Kidney tubule cell (primary cell): ENCODE measurements at places on chromosomes 2 and 18.
A peak's percentile ranks its signal among the peaks of the same experiment; 100 is the strongest.

GRCh38 chr2:21282515-21282898, 158.7 kb downstream of the TDRD15 start:
- no peak for DNase-seq

DNA sequence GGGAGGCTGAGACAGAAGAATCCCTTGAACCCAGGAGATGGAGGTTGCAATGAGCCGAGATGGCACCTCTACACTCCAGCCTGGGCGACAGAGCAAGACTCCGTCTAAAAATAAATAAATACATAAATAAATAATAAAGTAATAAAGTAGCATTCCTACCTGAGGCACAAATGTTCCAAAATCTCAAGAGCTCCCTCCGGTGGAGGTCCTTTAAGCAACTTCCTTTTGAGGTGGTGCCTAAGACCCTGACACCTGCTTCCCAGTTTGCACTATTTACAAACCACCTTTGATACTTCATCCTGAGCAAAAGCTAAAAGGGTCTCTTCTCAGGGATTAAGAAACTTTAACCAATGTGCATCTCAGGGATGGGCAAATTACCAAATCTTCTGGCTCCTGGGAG, 505.1 kb downstream of the CNTNAP5 start:
- DNase-seq, result peak; percentile 20

GRCh38 chr2:5735521-5735861, 43.3 kb downstream of the SOX11 start:
- DNase-seq, result no peak

GRCh38 chr2:216308576-216308975, 63.7 kb downstream of the MARCHF4 start:
- peak; percentile 85 for DNase-seq

DNA sequence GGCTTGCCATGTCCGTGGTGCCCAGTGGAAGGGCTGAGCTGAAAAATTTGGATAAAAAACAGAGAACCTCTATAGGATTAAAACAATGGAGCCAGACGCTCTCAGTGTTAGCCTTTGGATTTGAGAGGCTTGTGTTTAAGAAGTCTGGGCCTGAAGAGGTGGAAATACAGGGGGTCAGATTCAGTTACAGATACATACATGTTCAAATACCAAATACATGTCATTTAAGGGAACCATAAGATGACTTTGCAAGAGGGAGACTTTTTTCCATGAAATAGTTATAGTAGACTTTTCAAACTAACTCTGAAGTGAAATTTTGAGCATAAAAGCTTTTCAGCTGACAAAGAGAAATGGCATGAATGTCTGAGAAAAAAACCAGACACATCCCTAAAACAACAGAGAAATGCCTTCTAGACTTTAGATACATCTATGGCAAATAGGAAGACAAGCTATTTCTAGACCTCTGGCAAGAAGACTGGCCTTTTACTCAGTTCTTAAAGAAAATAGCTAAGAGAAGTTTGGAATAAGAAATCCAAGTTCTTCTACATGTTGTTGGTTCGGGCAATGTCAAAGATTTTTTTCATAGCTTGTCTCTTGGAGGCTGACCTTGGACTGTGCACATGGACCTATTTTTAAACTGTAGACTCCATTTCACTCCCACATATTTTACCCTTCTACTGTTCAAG, 112.9 kb downstream of the LTBP1 start:
- no peak for DNase-seq

GRCh38 chr2:119106301-119106897, 52.2 kb downstream of the C1QL2 start:
- DNase-seq, result peak; percentile 44

- DNase-seq, result no peak
Measured at GRCh38 chr2:235053651-235054050, 101.8 kb downstream of the SH3BP4 start.

DNA sequence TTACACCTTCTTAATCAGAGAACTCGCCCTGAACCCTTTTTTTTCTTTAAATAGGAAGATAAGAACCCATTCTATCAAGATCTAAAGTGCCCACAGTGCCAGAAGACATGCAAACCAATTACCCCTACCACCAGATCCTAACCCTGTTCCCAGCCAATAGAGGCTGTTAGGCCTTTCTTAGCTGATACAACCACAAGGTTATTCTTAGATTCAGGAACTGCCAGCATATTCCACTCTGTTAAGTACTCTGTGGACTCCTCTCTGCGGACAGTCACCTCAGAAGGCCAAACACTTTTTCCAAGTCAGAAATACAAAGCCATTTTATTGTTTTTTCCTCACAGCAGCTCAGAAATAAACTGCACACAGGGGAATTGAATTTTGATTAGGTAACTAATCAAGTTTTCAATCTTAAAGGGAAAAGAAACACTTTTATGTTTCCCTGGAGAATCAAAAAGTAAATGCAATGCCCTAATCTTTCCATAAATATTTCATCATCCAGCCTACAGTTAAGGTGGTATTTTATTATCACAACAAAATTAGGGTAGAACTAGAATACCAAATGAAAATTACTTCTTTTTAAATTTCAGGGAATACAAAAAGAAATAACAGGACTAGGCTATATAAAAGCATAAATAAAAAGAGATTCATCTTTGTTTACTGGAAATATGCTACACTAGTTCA, 111.4 kb downstream of the NBAS start:
- no peak for DNase-seq
